Foreskin keratinocyte (primary cell): ENCODE measurements at places on chromosomes 12 and 14. TPM values are rescaled to one million over a fixed set of nuclear protein-coding genes. Genes with fewer than 3 reads are reported as not detected.
A peak's percentile ranks its signal among the peaks of the same experiment; 100 is the strongest.

- no peak for DNase-seq
Observed at GRCh38 chr14:92108345-92109254, 2.2 kb upstream of the ATXN3 start.

DNA sequence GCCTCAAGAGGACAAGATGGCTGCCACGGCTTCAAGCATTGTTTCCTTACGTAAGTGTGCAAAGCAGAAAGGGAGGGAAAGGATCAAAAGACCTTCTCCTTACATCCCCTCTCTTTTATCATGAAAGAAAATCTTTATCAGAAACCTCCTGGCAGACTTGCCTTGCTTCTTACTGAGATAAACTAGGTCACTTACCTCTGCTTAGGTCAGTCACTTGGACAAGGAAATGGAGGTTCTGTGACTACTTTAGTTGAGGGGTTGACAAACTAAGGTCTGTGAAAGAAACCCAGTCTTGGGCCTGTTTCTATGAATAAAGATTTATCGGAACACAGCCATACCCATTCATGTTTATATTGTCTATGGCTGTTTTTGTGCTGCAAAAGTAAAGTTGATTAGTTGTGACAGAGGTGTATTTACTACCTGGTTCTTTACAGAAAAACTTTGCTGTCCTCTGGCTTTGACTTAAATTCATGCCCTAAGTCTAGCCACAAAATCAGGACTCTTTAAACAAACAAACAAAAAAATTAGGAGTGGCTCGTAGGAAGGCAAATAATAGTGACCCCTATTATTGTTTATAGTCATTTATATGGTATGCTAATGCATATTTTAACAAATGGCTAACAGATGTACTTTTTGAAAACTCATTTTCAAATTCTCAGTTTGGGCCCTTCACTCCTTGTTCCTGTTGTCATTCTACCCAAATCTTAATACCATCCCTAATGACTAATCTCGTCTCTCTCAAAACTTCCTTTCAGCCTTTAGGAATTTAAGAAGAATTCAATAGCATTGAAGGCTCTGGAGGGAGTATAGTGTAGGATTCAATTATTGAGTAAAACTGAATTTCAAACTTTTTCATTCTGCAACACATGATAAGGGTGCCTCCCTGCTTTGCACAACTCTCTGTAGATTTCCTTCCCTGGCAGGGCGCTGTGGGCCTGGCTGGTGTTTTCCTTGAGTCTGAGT is 42.0 kb upstream of the ATP2B1 start:
- DNase-seq = no peak

- DNase-seq = no peak
Observed at GRCh38 chr14:91300283-91300895, 55.9 kb upstream of the GPR68 start.

DNA sequence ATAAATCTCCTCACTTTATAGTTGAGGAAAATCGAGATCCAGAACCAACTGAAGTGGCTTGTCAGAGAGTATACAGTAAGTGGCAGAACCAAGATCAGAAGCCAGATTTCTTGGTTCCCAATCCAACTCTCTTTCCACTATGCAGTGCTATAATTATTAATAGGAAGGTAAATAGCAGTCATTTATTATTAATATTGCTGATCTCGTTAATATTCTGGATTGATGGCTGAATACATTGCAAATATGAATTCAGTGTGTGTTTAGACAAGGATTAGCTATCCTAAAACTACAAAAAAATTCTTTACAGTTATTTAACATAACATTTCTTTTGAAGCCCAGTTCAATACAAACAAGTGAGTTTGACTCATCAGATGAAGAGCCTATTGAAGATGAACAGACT is 2.8 kb downstream of the CDKN3 start:
- DNase-seq = no peak

DNA sequence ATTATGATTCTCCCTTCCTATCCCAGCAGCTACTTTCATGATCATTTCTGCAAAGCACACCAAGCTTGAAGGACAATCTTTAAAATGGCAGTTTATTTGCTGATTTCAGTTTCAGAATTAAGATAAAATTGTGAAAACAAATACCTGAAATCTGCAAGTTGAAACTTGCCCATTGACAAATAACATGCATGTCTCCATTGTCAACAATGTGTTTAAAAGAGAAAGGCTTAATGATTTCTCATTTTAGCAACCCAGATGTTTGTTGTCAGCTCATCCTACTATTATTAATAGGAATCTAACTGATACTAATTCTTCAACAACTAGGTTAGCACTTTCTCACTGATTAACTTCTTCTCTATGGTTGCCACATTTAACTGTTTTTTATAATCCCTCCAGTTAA is 474.6 kb downstream of the PRKD1 start:
- no peak for DNase-seq

GRCh38 chr12:3122841-3123678 is 45.9 kb downstream of the TSPAN9 start:
- DNase-seq = no peak

DNA sequence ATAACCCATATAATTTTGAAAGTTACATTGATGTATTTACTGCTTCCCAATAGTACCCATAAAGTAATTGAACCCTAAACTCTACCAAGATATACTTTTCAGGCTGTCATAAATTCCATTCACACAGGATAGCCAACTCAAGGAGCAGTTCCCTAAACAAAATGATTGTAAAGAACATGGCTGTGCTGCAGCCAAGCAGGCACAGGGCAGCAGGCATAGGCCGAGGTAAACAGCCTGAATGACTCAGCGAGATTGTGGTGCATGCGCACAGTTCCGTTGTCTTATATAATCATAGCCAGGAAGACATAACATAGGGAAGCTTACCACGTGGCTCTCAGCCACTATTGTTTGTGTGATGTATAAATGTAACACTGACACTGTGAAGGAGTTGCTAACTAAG is 344.9 kb downstream of the FSCB start:
- DNase-seq = no peak

DNA sequence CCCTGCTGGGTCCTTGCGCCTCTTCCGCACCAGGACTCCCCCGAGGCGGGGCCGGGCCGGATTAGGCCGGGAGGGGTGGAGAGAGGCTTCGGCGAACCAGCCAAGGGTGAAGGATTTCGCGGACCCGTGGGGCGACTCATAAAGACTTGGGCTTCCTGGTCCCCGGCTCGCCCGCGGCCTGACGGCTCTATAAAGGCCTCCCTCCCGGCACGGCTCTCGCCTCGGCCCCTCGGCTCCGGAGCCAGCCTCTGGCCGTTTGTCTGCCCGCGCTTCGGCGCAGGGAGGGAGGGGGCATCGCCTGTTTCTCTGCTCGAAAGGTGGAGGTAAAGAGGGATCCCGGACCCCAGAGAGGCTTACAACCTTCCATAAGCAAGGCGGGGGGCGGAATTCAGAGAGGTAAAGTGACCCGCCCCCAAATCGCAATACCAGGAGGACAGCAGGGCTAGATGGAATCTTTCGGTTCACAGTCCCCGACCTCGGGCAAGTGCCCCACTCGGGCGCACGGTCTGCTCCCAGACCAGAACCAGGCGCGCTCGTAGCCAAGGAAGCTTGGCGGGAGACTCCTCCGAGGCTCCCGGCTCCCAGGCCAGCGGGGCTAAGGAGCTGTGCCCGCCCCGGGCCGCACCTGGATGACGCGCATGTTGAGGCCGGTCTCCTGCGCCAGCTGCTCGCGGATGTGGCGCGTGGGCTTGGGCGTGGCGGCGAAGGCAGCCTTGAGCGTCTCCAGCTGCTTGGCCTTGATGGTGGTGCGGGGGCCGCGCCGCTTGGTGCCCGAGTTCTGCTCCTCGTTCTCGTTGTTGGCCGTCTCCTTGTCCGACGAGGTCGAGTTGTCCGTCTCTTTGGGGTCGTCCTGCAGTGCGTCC is 3.9 kb downstream of the LHX5 start:
- DNase-seq = peak; percentile 46

GRCh38 chr12:53750812-53751335 is 905 bp downstream of the CISTR start:
- DNase-seq = no peak

DNA sequence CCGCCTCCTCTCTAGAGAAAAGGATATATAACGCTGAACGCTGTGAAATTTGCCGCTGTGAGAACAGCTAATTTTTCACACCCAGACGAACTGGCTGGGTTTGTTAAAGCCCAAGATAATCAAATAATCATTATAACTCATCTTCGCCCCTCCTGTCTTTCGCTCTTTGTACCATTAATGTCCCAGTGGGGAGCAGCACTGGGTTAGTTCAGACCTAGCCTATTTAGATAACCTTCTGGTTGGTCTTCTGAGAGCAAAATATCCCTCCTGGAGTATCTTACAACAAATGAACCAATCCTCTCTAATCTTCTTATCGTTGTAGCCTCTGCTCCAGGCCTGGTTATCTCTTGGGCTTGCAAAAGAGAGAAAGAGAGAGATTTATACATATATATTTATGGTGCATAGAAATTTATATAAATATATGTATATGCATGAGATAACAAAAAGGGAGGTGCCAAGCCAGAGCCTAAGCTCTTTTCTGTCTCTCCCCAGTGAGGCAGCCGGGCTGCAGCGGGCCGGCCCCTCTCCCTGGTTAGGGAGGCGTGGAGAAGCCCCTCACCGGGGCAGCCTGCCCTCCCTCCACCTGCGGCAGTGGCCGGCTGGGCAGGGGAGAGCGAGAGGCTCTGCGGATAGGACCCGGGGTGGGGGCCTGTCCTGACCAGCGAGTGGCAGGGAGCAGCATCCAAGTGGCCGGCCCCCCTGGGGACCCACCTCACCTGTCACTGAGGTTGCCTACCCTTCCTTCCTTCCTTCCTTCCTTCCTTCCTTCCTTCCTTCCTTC is 202.0 kb upstream of the LHX5 start:
- no peak for DNase-seq

DNA sequence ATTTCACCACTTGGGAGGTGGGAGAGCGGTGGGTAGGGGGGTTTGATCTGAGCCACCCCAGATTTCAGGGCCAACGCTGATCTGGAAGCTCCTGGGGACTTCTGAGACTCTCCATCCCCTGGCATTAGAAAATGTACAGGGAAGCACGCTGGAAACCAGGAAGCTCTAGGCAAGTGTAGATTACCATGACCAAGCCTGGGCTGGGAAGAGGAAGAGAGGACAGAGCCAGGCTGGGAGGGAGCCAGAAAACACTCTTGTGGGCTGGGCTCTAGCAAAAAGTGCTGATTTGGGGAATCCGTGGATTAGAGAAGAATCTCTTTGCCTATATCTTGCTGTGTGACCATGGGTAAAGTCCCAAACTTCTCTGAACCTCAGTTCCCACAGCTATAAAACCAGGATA is 236.7 kb downstream of the BCL11B start:
- peak; percentile 45 for DNase-seq

DNA sequence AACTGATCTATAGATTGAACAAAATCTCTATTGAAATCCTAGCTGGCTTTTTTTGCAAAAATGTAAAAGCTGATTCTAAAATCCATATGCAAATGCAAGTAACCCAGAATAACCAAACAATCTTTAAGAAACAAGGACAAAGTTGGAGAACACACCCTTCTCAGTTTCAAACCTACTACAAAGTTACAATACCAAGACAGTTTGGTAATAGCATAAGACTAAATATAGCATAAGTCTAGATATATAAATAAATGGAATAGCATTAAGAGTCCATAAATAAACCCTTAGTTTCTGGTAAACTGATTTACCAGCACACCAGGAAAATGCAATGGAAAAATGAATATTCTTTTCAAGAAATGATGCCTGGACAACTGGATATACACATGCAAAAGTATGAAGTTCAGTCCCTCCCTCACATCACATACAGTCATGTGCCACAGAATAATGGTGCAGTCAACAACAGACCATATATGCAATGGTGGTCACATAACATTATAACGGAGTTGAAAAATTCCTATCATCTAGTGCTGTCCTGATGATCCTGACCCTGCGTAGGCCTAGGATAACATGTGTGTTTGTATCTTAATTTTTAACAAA is 94.5 kb upstream of the GRIN2B start:
- no peak for DNase-seq

DNA sequence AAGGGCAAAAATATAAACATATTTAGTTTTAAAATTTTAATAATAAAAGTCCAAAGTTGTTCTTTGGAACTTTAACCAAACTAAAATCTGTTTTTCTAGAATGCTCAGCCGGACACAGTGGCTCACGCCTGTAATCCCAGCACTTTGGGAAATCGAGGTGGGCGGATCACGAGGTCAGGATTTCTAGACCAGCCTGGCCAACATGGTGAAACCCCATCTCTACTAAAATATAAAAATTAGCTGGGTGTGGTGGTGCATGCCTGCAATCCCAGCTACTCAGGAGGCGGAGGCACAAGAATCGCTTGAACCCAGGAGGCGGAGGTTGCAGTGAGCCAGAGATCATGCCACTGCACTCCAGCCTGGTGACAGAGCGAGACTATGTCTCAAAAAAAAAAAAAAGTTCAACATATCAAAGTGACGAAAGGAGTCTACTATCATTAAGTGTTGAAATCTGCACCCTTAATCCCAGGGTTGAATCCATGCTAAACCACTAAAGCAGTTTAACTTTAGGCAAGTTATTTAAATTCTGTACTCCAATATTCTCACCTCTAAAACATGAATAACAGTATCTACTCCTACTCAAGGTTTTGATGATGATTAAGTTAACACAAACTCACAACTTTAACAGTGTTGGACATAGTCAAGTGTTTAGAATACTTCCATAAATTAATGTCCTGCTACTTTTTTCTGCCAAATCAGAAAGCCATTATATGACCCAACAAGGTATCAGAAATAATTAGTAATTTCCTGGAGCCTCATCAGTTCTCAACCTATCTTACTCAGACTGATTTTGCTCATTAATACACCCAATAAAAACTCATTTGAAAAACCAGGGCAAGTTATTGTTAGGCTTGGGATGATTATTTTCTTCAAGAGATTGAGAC is 11.0 kb downstream of the HNRNPC start:
- no peak for DNase-seq

GRCh38 chr12:26399381-26399780 is 204.0 kb downstream of the SSPN start:
- no peak for DNase-seq

DNA sequence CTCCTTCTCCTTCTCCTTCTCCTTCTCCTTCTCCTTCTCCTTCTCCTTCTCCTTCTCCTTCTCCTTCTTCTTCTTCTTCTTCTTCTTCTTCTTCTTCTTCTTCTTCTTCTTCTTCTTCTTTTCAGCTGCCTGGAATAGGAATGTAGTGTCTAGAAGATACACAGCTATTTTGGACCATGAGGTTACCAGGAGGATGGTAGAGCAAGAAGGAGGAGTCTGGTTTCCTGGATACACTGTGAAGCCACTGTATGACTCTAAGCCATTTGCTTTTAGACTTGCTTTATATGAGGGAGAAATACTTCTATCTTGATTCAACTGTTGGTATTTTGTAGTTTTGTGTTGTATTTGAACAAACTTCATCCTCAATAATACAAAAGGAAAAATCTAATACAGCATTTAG is 3.0 kb upstream of the MYBPC1 start:
- DNase-seq = no peak

GRCh38 chr14:38261620-38262019 is 5.7 kb upstream of the CLEC14A start:
- DNase-seq = no peak

- DNase-seq = no peak
Observed at GRCh38 chr12:55723516-55724225, 3.5 kb downstream of the RDH5 start.

Gene CACNA1C
- polyA plus RNA-seq = not detected in 2 replicates

Gene IL31
- not detected in 2 replicates for polyA plus RNA-seq

Gene ABCB9
- 5.8 and 6.3 TPM in 2 replicates for polyA plus RNA-seq

Gene FAM181A
- polyA plus RNA-seq = not detected in 2 replicates

Gene DPPA3
- not detected in 2 replicates for polyA plus RNA-seq

Gene RASAL1
- not detected in 2 replicates for polyA plus RNA-seq

Gene PIK3C2G
- polyA plus RNA-seq = 0.13 and 0.55 TPM in 2 replicates

Gene BHLHE41
- polyA plus RNA-seq = 0.07 and 0.11 TPM in 2 replicates

Gene MORN3
- polyA plus RNA-seq = 0.41 TPM in 2 replicates

Gene SLC4A8
- 0.48 TPM in 2 replicates for polyA plus RNA-seq

Gene PRPF40B
- 20.3 and 20.6 TPM in 2 replicates for polyA plus RNA-seq

Gene LBHD2
- not detected in 2 replicates for polyA plus RNA-seq
